ENCODE measurements at places on chromosomes 11 and 22.

- no peak for DNase-seq
Observed at GRCh38 chr11:16511116-16512114, 155.1 kb upstream of the SOX6 start.

DNA sequence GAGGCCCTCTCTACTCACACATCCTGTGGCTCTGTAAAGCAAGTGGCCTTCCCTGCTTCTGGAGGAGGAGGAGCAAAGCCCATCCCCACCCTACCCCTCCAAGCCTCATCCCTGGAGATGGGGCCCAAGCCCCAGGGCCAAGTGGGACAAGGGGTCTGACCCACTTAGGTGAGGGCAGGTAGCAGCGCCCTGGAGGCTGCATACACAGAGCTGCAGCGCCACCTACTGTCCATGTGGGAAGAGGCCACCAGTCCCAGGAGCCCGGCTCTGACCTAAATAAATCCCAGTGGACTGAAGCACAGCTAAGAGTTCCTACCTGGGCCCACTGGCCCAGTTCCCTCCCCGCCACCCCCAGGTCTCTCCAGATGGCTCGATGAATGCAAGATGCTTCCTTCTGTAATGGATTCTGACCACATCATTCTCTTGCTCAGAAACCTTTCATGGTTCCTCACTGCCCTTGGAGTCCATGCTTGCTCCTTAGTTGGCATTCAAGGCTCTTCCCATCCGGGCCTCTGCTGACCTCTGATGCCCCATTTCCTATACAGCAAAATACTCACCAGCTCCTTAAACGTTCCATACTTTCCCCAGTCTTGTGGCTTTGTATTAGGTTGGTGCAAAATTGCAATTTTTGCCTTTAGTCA is 62.1 kb downstream of the THAP12 start:
- peak; percentile 14 for DNase-seq

- no peak for DNase-seq
Observed at GRCh38 chr11:124884340-124884739, 13.3 kb downstream of the ROBO4 start.

DNA sequence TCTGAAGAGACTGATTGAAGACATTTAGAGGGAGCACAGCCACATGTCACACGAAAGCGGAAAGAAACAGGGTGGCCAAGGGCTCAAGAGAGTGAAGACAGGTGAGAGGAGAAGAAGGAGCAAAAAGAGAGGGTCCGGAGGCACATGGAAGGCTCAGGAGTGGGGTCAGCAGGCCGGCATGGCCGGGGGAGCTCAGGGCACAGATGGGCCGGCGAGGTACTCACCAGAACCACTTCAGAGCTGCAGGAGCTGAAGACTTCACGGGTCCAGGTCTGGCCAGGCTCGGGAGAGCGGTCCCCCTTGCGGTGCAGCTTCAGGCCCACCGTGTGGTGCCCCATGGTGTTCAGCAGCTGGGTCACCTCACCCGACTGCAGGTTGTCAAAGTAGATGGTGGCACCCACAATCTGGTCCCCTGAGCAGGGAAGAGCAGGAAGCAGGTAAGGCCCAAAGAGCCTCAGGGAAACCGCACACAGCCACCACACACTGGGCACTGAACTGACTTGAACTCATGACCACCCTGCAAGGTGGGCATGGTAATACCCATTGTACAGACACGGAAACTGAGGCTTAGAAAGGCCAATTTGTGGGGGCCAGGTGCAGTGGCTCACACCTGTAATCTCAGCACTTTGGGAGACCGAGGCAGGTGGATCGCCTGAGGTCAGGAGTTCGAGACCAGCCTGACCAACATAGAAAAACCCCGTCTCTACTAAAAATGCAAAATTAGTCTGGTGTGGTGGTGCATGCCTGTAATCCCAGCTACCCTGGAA is 11.6 kb downstream of the AHNAK start:
- DNase-seq = no peak

DNA sequence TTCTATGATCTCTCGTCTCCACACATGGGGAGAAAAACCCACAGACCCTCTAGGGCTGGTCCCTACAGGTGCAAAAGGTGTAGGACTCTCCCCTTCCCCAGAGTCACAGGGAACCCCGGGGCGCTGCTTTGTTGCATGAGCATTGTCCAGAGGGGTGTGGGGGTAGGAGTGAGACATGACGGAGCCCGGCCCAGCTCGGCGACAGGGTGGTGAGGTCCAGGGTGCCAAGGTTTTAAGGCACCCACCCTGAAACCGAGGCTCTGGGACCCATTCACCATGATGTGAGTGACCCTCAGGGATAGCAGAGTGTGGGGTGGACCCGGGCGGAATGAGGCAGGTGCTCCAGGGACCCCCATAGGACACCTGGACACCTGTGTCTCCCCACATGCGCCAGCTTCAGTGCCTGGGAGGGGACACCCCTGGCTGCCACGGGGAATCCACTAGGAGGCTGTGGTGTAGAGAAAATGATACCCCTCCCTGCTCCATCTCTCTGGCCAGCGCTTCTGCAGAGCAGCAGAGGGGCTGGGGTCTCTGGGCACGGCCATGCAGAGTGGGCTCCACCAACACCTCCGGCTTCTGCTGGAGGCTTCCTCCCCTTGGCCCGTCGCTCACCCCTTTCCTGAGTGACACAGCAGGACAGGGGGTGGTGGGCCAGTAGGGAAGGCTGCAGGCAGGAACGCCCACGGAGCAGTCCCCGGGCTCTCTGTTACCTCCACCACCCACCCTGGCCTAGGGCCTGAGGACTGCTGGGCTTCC is 15.2 kb downstream of the KRTAP5-5 start:
- DNase-seq = no peak

- no peak for DNase-seq
Observed at GRCh38 chr22:47476231-47476630, 713.8 kb downstream of the TBC1D22A start.

GRCh38 chr11:62574363-62575071 is 826 bp upstream of the EEF1G start:
- DNase-seq = no peak

- no peak for DNase-seq
Observed at GRCh38 chr22:32634421-32634981, 159.9 kb downstream of the FBXO7 start.

DNA sequence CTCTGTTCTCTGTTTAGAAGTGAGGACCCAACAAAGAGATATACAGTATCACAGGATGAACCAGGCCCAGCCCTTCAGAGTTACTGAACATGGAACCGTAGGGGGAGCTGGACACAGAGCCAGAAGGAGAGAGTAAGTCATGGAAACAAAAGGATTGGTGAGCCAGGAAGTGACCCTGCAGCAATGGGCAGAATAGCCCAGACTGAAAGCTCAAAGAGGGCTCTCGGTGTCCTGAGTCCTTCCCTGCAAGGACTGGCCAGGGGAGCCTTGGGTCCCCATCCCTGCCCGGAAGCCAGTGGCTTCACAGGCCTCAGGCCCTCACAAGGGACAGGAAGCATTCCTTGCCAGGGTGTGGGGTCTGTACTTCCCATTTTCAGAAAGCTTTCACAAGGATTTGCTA is 150.6 kb downstream of the SPATA19 start:
- no peak for DNase-seq

All from cerebellar nuclear complex (tissue), 1 donor.